Stimulated activated CD8-positive, alpha-beta memory T cell treated with anti-CD3 and anti-CD28 coated beads, Interleukin-4, amount 100 ng/mL, for 1 hour (primary cell): ENCODE measurements at places on chromosomes 12 and 14.

DNA sequence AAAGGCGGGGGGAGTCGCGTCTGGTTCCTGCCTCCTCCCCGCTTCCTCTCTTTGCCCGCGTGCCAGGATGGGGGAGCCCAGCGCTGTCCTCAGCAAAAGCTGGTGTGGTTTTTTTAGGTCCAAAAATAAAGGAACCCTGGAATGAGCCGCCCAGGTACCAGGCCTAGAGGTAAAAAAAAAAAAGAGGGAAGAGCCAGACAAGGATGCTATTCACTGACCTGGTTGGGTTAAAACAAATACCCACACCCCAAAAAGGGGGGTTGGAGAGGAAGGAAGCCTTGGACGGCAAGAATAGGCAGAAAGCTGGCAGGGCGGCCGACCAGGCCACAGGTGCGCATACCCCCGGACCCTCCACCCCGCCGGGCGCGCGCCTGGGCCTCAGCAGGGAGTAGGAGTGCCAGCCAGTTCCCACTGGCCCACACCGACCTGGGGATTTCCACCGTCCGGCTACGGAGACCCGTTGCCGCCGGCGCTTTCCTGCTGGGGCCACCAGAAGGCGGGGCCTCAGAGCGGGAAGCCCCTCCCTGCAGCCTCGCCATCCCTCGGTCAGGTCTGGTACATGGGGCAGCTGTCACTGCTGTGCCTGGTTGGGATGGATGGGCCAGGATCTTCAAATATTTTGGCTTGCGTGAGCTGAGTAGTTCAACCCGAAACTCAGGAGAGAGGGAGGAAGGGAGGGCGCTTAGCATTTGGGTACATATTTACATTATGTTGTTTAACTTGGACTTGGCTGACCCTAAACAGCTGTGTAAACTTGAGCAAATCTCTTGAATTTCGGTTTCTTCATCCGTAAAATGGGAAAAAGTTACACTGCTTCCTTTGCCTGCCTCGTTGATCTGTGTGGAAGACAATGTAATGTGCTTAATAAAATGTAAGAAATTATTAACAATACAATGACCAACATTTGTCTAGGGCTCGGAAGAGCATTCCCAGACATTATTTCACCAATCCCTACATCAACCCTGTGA lies 5.4 kb upstream of the IRF2BPL start:
- DNase-seq = peak; percentile 58

- no peak for DNase-seq
Measured at GRCh38 chr14:22313172-22313801, 275.7 kb downstream of the DAD1 start.

- no peak for DNase-seq
Measured at GRCh38 chr12:101945369-101946232, 68.2 kb downstream of the DRAM1 start.

GRCh38 chr14:35855876-35856481 lies 29.8 kb downstream of the BRMS1L start:
- DNase-seq = no peak

- DNase-seq = no peak
Measured at GRCh38 chr14:59060841-59061240, 127.6 kb upstream of the DAAM1 start.

DNA sequence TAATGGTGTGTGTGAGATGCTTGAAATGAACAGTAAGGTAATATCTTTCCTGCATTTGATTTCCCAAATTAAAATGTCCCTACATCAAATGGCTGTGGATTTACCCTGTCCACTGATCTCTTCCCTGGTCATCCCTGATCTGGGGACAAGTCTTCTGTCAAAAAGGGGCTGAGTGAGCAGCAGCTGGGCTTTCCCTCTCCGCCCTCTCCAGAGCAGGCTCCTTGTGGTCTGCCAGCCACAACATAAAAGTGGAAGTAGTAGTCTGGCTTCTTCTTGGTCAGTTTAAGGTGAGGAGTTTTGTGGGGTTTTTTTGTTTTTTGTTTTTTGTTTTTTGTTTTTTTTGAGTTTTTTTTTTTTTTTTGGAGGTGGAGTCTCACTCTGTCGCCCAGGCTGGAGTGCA lies 25.2 kb upstream of the PLXNC1 start:
- DNase-seq = no peak

DNA sequence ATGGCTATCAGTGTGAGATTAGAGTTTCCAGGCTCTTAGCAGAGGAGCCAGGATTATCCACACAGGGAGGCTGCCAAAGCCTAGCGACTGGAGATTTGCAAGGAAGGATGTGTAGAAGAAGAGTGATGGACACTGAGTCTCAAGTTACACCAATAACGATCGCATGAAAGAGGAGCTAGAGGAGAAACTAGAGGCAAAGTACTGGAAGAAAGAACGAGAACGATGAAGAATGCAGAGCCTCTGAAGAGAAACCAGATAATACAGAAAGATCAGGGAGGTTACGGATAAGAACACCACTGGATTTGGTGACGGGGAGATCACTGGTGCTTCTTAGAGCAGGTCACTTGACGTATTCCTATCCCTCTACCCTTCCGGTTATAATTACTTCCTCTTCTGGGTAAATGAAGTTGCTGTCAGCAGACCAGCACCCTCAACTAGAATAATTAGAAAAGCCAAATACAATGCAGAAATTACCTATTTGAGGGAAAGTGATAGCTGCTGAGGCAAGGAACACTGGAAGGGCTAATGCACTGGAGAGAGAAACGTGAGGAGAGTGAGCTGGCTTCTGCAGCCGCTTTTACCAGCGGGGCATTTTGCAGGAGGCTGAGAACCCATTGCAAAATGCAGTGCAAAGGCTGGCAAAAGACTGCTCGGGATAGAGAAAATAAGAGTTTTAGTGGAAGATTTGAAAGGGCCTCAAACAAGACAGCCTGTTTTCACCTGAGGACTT lies 93.1 kb upstream of the HIF1A start:
- no peak for DNase-seq

DNA sequence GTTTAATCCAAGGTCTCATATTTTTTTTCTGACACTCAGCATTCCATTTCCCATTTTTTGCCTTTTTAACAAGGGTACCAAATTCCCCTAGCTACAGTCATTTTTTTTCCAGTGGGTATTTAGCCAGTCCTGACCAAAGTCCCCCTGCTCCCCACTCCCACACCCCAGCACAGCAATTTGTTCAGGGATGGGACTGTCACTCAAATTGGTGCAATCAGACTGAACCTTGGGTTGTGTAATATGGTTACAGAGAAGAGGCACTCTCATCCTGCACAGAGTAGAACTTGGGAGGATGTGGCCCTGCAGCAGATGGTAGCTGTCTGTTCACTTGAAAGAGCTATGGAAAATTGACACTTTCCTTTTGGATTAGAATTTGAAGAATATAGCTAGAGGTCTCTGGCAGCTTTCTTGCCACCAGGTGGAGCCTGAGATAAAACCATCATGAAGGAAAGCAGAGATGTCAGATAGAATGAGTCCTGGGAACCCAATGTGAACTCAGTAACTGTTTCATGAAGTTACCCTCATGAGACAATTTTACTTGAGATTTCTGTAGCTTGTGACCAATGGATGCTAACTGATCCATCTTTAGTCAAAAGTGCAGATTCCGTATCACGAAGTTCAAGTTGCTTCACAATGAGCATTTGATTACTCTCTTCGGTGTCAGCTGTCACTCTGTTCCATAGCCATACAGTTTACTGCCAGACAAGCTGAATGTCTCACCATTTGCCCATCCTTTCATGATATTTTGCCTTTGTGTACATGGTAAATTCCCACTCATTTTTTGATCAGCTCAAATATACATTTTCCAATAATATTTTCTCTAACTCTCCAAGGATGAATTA lies 394.0 kb upstream of the SYT1 start:
- DNase-seq = no peak

DNA sequence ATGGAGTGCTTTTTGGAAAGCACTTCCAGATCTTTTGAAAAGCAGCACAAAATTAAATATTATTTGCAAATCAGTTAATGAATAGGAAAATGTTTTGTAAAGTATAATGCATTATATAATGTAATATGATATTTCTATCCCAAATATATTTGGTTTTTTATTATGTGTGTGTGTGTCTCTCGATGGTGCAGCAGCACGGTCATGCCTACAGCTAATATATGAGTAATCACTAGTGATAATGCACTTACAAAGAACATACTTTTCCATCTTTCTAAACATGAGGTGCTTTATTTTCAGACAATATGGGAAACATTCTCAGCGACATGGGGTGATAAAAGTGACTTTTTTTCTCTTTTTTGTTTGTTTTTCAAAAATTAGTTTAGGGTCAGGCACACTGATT lies 1.3 kb upstream of the EEA1 start:
- DNase-seq = no peak

GRCh38 chr14:51595881-51596455 lies 55.7 kb upstream of the FRMD6 start:
- DNase-seq = no peak

GRCh38 chr12:27974735-27975221 lies 2.2 kb upstream of the PTHLH start:
- DNase-seq = no peak

GRCh38 chr14:105432657-105433056 lies 13.0 kb downstream of the MTA1 start:
- no peak for DNase-seq

DNA sequence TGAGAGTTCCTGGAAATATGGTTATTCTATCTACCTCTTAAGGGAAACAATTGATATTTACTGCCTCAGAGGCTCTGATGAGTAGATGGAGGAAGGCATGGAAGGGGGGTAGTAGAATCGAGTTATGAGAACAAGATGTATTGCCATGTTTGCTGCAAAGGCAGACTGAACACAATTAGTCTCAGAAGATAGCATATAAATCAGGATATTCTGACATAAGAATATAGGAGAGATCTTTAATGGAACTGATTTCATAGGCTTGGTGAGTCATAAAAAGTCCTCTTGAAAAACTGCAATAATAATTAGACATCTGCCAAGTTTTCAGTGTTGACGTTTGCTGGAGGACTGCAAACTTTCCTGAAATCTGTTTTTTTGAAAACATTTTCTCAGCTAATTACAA lies 636.1 kb downstream of the TMTC2 start:
- DNase-seq = no peak

GRCh38 chr14:81406863-81407262 lies 6.7 kb upstream of the STON2 start:
- no peak for DNase-seq

DNA sequence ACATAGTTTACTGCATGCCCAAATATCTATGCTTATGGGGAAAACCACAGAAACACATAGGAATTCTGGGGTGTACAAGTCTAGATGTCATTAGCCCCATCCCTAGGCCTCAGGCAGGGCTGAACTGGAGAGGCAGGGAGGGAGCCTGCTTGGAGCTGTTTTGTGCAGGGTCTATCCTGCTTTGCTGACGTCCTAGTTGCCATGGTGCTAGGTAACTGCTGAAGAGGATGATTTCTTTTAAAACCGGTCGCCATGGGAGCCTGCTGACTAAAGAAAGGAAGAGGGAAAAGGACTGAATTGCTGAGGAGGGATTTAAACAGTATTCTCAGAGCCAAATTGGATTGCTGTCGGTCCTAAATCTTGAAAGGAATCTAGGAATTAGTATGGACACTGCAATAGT lies 10.7 kb downstream of the GPR19 start:
- no peak for DNase-seq

DNA sequence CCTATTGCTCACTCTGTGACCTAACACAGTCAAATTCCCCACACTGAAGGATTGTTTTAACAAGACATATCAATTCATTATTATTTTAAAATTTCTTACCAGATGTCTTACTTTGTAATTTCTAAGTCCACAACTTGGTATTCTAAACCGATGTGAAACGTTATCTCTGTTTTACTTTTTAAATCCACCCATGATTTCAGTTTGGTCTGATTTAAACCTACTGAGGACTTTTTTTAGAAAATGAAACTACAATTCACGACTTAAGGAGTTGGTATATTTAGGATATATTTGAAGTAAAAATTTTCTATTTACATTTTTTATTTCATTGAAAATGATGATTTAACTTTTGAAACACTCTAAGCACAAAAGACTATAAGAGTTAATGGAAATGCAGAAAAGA lies 35.1 kb upstream of the GRIP1 start:
- no peak for DNase-seq

DNA sequence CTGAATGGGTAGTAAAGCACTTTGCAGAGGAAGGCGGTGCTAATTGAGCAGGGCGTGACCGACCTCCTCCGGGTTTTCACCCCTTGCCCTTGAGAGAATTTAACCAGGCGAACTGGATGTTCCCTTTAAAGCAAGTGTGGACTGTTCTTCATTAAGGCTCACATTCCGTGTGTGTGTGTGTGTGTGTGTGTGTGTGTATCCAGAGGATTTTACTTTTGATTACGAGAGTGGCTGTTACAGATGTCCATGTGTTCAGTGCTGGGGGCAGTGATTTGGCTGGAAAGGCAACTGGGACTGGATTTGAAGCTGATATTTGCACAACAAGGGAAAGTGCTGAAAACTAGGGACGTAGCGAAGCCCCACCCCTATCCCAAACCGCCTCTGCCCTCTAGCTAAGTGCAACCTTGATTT lies 2.2 kb downstream of the TMEM132C start:
- no peak for DNase-seq

- no peak for DNase-seq
Measured at GRCh38 chr14:34620839-34621238, 9.1 kb downstream of the SNX6 start.

- no peak for DNase-seq
Measured at GRCh38 chr12:76921100-76921471, 42.3 kb upstream of the CSRP2 start.

DNA sequence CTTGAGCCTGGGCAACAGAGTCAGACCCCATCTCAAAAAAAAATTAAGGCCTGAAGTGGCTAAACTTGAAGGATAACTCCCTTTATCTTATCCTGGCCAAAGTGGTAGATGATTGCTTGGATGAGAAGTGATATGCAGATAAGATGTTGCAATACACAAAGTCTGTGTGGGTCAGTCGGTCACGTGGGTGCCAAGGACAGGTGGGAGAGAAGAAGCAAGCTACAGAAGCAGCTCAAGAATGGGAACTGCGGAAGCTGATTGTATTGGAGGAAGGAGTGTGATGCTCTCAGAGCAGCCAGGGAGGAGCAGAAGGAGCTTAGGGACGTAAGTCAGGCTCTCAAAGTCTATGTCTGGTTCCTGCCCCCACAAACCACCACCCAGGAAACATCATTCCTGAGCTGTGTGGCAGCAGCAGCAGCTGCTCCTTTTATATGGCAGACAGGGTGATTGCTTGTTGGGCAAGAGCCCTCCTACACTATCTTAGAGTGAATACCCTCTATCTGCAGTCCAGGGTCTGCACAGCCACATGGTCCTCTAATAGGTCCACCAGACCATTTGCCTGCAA lies 54.5 kb downstream of the ATP2A2 start:
- DNase-seq = no peak

GRCh38 chr14:32925439-32925838 lies 13.2 kb upstream of the NPAS3 start:
- no peak for DNase-seq

DNA sequence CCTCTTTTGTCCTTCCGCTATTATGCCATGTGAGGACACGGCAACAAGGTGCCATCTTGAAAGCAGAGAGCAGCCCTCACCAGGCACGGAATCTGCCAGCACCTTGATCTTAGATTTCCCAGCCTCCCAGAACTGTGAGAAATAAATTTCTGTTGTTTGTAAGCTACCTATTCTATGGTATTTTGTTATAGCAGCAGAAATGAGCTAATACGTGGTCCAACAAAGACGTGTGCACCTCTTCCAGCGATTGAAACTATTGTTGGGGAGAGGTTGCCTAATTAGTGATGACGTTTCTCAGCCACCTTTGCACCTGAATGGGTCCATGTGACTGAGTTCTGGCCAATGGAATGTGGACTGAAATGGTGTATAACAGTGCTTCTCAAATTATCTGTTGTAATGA lies 2.3 kb upstream of the SNAPC1 start:
- DNase-seq = no peak
